ENCODE measurements at places on chromosomes 11 and 22.

- no peak for DNase-seq
- no peaks in the 10 kb centered on the region for H3K4me1 ChIP-seq
- no peaks in the 10 kb centered on the region for H3K27me3 ChIP-seq
- no peaks in the 10 kb centered on the region for H3K36me3 ChIP-seq
- no peak overlapping the region for H3K27ac ChIP-seq
- H3K4me3 ChIP-seq = no peak overlapping the region
These were observed 14.0 kb upstream of the NRIP3 start for GRCh38 chr11:9017773-9018172.

DNA sequence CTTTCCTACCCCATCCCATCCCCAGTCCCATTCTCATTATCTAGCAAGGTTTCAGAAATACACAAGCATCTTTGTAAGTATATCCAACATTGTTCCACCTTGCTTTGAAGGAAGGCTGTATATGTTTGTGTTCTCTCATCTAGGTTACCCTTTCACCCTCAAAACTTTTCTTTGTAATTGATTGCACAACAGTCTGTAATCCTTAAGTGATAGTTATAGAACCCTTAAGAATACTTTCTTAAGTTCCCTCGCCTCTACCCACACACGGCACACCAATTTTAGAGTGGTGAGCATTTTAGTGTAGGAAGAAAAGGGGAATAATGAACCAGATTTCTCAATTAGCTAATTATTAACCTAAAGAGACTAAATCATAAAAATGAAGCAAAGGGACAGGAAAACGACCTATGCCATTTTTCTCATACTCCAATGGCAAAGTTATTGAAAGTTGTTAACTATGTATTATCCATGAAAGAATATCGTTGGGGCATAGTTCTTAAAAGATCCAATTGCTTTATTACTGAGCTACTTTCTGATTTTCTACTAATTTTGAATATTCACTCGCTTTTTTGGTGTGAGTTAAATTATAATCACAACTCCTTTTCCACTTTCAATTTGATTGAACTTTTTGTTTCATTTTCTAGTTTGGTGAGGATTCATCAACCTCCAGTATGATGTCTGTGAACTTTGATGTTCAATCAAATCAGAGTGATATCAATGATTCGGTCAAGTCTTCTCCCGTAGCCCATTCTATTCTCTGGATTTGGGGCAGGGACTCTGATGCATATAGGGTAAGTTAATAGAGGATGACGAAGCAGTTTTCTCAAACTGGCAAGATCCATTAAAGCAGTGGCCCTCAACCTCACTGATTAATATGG is 44.9 kb downstream of the TTC17 start:
- H3K27me3 ChIP-seq = no peaks in the 10 kb centered on the region
- peaks cover 94% of the 10 kb centered on the region for H3K36me3 ChIP-seq
- H3K4me1 ChIP-seq = no peaks in the 10 kb centered on the region
- DNase-seq = no peak

- H3K27ac ChIP-seq = no peak overlapping the region
- no peak overlapping the region for H3K4me3 ChIP-seq
- no peaks in the 10 kb centered on the region for H3K36me3 ChIP-seq
- no peaks in the 10 kb centered on the region for H3K27me3 ChIP-seq
- no peak for DNase-seq
These were observed 468.2 kb downstream of the MIAT start for GRCh38 chr22:27125539-27125938.

- H3K36me3 ChIP-seq = peaks cover 2% of the 10 kb centered on the region
- no peaks in the 10 kb centered on the region for H3K27me3 ChIP-seq
- DNase-seq = peak; percentile 13
- no peak overlapping the region for H3K4me3 ChIP-seq
These were observed 1.5 kb downstream of the DDX10 start for GRCh38 chr11:108666373-108666772.

DNA sequence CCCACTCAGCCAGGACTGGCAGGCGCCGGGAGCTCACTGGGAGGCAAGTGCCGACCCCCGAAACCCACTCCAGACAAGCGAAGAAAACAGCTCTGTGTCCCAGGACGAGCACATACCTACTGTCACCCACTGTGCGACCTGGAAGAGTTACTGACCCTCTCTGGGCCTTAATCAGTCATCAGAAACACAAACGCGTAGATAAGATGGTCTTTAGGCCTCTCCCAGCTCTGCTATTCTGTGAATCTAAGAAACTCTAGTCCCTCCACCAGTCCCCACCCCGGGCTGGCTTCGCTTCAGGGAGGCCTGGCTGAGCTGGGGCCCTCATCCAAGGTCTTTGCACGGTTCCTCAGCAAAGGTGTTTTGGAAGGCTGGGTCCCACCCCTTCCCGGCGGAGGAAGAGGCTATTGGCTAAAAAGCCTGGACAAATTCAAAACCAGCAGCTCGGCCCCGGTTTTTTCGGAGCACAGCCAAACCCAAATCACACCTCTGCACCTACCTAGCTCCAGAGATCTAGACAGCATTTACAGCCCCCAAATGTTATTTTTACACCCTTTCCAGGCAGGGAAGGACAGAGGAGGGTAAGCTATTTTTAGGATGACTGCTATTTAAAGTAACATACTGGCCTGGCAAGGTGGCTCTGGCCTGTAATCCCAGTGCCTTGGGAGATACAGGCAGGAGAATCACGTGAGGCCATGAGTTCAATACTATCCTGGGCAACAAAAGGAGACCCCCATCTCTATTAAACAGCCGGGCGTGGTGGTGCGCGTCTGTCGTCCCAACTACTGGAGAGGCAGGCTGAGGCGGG is 13.2 kb upstream of the HDHD5 start:
- H3K4me3 ChIP-seq = peak overlapping the region; percentile 40
- H3K36me3 ChIP-seq = no peaks in the 10 kb centered on the region
- H3K27ac ChIP-seq = no peak overlapping the region
- no peak for DNase-seq

GRCh38 chr11:102545701-102546100 is 15.2 kb upstream of the MMP7 start:
- H3K4me3 ChIP-seq = no peak overlapping the region
- H3K4me1 ChIP-seq = peaks cover 17% of the 10 kb centered on the region
- H3K27me3 ChIP-seq = no peaks in the 10 kb centered on the region
- H3K36me3 ChIP-seq = no peaks in the 10 kb centered on the region
- peak overlapping the region; percentile 46 for H3K27ac ChIP-seq

DNA sequence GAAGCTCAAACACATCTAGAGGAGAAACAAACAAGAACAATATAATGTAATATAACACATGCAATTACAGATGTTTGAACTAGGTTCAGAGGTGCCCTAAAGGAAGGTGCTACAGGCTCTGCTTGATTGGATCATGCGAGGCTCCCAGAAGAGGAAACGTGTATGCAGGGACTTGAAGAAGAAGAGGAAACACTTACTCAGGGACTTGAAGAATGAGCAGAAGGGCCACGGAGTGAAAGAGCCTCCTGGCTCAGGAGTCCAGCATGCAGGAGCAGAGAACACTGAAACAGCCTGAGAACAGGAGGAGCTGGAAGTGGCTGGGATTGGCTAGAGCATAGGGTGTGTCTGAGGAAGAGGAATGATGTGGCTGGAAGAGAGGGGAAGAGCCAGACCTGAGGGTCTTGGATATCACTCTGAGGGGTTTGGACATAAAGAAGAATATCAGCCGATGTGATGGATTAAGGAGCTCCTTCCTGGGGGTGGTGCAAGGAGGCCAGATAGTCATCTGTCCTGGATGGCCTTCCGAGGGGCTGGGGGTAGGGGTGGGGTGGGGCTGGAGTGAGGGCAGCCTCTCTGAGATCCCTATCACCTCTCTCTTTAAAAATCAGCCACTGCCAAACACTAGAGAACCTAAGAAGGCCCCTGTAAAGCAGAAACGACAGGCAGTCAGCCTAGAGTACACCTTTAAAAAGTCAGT is 16.8 kb downstream of the FZD4 start:
- no peak overlapping the region for H3K27ac ChIP-seq
- H3K27me3 ChIP-seq = no peaks in the 10 kb centered on the region
- DNase-seq = no peak
- no peak overlapping the region for H3K4me3 ChIP-seq
- no peaks in the 10 kb centered on the region for H3K36me3 ChIP-seq
- H3K4me1 ChIP-seq = no peaks in the 10 kb centered on the region
